ENCODE measurements at places on chromosomes 5 and 9.
A peak's percentile ranks its signal among the peaks of the same experiment; 100 is the strongest.

- no peak for DNase-seq
These were observed 13.4 kb upstream of the ZDHHC21 start for GRCh38 chr9:14706530-14707140.

DNA sequence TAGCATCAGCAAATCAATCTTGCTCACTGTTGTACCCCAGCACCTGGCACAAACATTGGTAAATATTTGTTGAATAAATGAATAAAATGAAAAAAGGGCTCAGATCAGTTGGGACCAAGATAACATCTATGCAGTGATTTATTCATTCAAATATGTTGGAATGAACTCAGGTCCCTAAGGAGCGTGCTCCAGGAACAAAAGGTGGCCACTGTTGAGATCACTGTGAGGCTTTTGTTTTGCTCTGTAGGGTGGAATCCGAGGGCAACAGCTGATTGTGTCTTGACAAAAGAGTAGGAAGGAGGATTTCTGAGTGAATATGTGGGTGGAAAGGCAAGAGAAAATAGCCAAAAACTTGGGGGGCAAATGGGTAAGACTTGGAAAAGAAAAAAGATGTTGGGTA is 89.7 kb downstream of the PPP2R2B start:
- no peak for DNase-seq

DNA sequence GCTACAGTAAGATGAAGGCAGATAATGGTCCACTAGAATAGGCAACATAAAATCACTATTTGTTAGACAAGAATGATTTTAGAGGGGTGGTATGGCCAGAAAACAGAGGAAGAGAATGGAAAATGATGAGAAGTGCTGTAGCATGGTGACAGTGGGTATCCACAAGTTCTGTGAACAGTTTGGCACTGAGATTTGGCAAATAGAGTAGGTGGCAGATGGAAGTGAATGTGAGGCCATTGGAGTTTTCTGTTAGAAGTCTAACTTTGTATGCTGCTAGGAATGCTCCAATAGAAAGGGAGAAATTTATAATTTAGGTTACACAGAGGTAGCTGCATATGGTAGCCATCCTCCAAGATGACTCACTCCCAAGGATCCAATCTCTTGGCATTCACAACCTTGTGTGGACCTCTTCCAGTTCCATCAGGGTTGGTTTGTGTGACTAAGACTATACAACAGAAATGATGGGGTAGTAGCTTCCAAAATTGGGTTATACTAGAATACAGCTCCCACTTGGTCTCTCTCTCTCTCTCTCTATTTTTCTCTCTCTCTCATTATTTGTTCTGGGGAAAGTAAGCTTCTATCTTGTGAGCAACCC is 646.9 kb upstream of the ZNF608 start:
- no peak for DNase-seq

GRCh38 chr5:83957188-83957587 is 236.5 kb upstream of the HAPLN1 start:
- DNase-seq: no peak

GRCh38 chr9:79588488-79589223 is 16.9 kb downstream of the TLE4 start:
- DNase-seq: no peak

DNA sequence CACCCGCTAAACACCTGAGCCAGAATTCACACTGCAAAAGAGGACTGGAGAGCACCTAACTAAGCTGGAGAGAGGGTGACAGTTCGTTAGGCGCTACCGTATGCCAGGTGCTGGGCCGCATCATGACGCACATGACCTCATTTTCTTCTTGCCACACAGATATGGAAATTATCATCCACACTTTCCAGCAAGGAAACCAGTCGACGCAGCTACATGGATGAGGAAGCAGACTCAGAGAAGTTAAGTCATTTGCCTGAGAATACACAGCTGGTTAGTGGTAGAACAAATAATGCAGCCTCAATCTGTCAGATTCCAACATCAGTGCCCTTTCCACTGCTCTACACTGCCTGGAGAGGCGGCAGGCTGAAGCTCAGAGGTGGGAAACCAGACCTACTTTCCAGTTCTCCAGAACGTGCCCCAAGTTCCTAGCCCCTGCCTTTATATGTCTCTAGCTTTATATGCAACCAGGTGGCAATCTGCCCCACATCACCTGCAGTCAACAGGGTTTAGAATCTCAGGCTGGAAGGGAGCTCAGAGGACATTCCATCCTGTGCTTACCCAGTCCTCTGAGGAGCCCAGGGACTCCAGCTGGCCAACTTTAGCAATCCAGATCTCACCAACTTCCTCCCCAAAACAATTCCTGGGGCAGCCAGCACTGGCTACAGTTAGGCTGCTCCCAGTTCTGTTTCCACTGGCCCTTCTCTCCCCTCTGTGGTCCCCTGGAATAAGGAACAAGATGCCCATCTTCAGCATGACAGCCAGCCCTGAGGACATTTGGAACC is 8.8 kb downstream of the TNIP1 start:
- DNase-seq: no peak

DNA sequence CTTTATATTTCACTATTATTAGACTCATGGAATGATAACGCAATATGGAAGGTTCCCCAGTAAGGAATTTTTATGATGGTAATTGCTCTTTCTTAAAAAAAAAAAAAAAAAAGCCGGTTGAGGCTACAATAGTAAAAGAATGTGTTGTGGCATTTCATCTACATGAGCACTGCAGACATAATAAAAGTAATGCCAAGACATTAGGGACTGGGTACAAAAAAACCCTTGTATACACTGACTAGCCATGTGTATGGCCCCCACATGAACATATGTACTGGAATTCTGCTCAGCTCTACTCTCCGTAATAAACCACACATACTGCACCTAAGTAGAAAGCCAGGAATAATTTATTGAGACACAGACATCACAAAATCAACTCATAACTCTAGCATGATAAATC is 218.4 kb downstream of the ADAMTS6 start:
- no peak for DNase-seq

GRCh38 chr9:130699047-130699446 is 5.5 kb downstream of the EXOSC2 start:
- no peak for DNase-seq

DNA sequence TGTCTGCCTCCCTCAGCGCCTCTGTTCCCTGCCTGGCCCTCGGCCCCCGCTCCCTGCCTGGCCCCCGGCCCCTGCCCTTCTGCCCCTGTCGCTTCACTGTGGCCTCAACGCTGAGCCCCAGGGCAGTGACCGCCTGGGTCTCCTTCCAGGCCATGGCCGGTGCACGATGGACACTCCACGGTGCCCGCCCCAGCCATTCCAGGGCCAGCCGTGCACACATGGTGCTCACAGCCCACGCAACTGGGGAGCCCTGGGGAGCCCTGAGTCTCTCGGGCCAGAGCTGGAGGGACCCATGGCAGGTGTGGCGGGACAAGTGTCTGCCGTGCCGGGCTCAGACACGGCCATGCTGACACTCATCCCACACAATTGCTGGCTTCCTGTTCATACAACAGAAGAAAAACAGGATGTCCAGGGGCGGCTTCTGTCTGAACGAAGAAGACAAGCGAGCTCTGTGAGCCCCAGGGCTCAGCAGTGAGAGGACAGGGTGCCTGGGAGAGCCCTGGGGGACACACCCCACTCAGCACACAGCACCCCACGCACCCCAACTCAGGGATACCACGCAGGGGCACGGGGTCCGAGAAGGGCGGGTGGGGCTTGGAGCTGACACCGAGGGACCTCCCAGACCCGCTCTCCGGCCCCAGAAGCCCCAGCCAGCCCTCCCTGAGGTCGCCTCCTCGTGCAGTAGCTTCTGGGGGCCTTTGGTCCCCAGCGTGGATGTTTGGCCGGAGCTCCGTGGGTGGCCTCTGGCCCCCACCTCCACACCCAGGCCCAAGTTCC is 35.7 kb downstream of the EXD3 start:
- peak; percentile 59 for DNase-seq

DNA sequence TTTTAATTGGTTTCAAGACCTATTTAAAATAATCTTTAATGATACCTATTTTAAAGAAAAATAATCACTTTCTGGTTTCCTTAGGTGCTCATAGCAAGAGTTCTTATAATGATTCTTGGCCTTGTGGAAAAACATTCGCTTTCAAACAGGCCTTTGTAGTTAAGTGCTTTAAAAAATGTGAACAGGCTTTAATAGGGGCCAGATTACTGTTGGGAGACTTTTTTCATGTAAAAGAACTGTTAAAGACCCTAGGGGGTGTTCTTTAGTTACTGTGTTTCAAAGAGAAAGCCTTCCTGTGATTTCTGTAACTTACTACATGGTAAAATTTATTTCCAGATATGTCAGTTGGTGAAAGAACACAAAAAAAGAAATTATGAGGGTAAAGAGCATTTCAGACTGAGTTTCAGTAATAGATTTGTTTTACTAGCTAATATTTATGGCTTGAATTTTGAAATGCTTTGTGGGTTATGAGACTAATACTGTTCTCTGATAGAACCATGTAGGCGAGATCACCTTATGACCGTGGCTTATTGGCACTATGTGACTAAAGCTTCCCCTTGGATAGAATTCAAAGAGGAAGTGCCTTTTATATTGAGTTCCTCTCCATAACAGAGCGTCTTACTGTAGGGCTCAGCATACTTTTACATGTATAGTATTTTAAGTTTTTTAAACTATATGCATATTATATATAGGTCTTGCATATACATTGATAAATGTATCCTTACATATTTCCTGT is 70.7 kb downstream of the CSNK1G3 start:
- DNase-seq: no peak

- DNase-seq: no peak
These were observed 4.1 kb upstream of the PCDHAC2 start for GRCh38 chr5:140962190-140962589.

DNA sequence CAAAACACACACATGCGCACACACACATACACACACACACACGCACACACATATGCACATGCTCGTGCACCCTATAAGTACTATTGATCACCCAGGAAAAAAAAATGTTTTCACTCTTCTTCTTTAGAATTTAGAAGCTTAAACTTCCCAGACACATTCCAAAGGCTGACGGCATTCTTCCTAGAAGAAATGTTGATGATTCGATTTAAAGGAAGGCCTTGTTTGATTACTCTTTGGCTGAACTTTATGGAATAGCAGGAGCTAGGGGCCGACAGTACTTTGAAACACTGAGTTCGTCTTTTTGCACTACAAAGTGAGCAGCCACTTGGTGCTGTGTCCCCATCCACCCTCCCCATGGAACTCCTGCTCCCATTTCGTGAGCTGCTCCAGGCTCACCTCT is 113.2 kb downstream of the EGFLAM start:
- DNase-seq: no peak

- DNase-seq: no peak
These were observed 51.7 kb downstream of the ZNF474 start for GRCh38 chr5:122180863-122181548.

DNA sequence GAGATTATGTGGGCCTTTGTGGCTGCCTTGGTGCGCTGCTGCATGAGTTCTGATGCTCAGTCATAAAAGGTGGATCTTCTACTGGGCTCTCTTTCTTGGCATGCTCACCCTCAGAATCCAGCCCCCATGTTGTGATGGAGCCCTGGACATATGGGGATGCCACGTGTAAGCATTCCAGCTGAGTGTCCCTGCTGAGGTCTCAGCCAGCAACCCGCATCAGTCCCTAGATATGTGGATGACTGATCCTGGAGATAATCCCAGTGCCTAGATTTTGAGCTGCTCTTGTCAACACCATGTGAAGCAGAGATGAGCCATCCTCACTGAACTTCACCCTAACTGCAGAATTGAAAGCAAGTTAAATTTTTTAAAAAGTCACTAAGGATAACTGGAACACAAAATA is 390.1 kb downstream of the DMRT2 start:
- DNase-seq: no peak

GRCh38 chr5:118905196-118905595 is 83.2 kb downstream of the DTWD2 start:
- no peak for DNase-seq

DNA sequence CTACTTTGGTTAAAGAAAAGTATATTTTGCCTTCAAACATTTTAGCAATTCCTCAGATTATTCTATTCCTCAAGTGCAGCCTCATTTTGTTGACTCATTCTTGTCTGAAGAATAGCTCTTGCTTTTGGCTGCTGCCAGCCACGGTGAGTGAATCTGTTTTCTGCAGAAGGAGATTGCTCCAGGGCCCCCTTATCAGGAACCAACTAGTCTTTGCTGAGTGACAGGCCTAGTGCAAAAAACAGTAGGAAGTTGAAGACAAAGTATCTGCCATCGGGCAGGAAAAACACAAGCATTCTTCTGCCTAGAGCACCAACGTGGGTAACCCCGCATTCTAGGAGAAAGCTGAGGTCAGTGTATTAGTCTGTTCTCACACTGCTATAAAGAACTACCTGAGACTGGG is 42.3 kb downstream of the ZNF883 start:
- no peak for DNase-seq

GRCh38 chr9:124686918-124687317 is 84.2 kb downstream of the NR6A1 start:
- no peak for DNase-seq

DNA sequence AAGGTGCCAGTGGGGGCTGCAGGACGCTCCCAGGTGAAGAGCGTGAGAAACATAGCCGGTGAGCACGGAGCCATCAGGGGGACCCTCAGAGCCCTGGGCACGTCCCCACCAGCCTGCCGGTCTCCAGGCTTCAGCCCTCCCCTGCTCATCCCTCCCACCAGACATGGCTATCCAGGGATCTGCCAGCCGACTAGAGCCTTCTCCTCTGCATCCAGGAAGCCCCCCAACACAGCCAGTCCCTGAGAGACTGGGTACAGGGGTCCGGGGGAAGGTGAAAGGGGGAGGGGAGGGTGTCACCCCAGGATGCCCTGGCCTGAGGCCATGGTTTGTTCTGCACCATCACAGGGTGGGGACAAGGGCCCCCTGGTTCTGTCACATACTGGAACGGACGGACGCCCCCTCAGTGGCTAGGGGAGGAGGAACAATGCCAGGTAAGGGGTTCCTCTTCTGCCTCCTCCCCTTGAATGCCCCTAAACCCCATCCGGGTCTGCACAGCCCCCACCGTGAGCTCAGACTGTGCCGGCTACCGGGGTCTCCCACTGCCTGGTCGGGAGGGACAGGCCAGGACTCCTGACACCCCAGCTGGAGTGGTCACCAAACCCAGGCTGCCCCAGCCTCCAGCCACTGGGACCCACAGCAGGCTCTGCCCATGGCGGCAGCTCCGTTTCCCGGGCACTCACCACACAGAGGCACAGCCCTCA is 34.3 kb downstream of the NACC2 start:
- no peak for DNase-seq
